Right ventricle myocardium inferior (tissue), 1 donor: ENCODE measurements at places on chromosomes 6 and 20. TPM values are rescaled to one million over a fixed set of nuclear protein-coding genes. Genes with fewer than 3 reads are reported as not detected.

DNA sequence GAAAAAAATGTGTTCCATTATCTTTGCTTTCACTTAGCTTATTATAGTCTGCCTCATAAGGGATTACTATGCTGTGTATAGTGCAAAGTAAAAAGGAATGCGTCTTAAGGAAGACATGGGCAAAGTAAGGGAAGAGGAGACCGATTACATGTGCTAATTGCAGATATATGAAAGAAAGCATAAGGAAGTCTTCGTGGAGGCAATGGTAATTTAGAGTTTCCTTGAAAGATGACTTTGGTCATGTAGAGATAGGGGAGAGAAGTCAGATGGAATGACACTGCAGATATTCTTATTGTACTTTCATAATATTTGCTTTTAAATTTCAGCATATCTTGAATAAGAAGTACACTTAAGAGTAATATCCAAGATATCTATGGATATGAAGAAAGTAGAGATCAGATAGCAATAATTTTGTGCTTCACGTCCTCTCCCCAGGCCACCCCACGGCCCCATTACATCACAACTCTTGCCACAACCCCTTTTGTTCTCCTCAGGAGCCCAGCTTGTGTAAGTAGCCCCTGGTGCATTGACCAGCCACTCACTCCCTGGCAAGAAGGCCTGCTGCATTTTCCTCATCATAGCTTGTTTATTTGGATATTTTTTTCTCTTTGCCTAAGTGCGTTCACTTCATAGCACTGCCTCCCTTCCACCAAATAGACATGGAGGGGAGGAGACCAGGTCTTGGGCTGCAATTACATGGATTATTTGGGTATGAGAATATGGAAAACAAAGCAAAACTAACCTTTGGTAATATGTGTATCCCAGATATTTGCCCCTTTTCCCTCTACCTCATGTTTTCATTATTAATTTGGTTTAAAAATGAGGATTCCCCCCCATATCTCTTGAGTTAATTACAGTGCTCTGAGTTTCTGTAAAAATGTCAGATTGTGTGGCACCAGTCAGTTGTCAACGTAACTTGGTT lies 30.7 kb upstream of the COL10A1 start:
- no peak for DNase-seq

- DNase-seq, result no peak
Observed at GRCh38 chr20:1327827-1328679, 886 bp downstream of the SDCBP2 start.

DNA sequence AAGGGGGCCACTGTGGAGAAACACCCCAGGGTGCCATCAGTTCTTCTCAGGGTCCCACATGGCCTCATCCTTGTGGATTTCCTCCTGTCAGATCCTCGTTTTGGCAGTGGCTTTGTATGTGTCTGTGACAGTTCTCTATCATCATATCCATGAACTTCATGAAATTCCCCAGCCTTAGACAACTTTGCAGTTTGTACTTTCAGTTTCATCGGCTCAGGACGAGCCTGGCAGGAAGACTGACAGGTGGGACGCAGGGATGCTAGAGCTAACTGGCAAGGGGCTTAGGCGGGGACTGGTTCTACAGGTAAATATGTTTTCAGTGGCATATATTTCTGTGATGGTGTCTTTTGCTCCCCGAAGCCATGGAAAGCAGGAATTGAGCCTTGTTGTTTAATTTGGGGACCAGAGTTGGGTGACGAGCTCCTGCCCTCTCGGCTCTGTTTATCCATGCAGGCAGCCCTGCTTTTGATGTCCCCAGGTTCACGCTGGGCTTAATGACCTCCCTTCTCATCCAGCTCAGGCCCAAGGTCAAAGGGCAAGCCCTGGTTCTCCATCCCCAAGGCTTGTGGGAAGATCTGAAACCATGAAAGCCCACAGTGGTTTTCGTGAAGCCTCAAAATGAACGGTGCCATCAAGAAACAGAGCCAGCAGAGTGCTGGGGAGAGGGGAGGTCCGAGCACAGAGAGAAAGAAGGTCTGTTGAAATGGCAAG lies 11.2 kb downstream of the SDCBP2 start:
- DNase-seq, result no peak

The SLC16A10 gene
- 12.1 TPM for total RNA-seq

The AURKA gene
- total RNA-seq, result 8.4 TPM
